ENCODE measurements at places on chromosomes 4 and X. TPM values are rescaled to one million over a fixed set of nuclear protein-coding genes. Genes with fewer than 3 reads are reported as not detected.

DNA sequence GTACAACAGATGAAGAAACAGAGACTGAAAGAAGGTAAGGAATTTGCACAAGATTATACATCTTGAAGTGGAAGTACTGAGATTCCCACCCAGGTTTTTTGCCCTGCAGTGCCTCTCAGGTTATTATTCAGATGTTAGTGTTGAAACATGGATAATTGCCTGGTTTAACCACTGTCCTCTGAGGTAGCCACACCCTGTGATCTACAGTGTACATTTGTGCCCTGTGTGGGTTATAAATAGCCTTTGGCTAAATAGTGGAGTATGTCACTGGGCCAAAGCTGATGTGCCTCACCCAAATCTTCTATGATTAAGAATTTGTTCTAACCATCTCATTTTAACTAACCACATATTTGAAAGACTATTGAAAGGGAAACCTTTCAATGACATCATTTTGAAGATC lies 5.4 kb upstream of the ASB5 start:
- no peak for DNase-seq

GRCh38 chrX:56978172-56978571 lies 17.2 kb downstream of the SPIN3 start:
- no peak for DNase-seq

DNA sequence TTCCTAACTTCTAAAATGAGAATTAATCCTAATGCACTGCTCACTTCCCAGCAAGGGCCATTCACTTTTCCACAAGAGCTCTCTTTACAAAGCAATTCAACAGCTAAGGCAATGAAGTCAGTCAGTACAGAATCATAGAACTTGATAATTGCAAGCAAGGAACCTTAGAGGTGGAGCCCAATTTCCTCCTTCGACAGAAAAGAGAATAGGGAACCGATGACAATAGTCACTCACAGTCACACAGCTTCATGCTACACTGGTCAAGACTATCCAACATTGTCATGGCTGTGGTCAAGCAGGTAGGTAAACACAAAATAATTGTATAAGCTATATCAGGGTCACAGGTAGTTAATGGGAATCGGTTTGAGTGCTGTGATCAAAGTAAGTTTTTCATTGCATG lies 90.0 kb downstream of the ELOVL6 start:
- DNase-seq = no peak

DNA sequence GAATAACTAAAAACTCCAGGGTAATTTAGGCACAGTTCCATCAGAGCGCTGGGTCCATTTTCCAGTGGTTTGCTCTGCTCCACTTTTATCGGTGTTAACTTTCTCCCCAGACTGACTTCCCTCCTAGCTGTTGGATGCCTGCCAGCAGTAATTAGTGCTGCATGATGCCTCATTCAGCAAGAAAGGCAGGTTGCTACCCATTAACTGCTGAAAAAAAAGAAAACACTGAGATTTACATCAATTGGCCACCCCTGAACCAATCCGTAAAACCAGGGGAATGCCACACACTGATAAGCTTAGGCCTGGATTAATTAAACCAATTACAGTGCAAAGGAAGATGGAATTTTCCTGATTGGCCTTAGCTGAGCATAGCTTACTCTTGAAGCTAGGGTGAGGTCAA lies 182.4 kb upstream of the CXXC4 start:
- DNase-seq = no peak

GRCh38 chrX:153650959-153651358 lies 4.0 kb downstream of the DUSP9 start:
- DNase-seq = no peak

DNA sequence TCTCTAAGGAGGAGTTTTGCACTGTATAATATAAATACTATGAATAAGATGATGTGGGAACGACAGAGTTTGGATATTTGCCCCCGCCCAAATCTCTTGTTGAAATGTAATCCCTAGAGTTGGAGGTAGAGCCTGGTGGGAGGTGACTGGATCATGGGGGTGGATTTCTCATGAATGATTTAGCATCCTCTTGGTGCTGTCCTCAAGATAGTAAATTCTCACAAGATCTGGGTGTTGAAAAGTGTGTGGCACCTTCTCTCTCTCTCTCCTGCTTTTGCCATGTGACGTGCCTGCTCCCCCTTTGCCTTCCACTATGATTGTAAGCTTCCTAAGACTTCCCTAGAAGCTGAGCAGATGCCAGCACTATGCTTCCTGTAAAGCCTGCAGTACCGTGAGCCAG lies 241.6 kb upstream of the ETNPPL start:
- DNase-seq = no peak

DNA sequence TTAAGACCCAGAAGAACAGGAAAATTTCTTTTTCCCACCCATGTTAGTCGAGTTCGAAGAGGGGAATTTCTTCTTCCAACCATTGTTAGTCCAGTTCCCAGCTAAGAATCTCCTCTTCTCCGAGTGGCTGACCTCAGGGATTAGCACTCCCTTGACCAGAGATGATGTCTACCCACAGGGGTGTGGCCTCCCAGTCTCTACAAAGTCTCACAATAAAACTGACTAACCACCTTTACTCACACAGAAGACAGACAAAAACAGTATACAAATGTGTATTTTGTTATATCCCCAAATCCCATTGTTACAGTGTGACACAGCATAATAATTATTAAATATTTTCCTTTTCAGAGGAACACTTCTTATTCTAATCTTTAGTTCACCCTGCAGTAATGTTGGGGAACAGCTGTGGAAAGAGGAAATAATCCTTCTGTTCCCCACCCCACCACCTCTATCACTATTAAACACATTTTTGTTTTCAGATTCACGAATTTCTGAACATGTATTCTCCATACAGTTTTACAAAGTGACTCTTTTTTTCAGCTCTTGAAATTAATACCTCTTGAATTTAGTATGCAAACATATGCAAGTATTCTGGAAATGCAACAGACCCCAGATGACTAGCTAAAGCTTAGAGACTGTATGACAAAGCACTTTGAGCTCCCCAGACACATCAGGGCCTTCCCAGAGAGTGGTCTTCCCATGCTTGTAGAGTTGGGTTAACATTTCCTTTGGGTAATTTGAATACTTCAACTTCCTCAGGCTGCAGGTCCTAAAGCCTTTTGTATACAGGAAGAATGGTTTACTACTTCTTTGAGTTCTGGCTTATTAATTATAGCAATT lies 62.5 kb upstream of the NFKB1 start:
- no peak for DNase-seq

DNA sequence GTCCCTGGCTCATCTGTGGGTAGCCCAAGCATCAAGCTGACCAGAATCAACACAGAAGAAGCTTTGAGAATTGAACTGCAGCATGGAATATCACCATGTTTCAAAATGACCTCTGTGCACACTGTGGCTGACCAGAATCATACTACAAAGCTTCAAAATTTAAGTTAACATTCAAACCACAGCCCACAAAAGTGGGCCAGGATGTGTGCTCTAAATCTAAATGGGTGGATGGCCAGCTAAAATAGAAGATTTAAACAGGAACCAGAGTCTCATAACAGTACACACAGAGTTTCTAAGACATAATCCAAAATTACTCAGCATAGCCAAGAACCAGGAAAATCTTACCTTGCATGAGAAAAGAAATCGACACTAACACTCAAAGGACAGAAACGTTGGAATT lies 46.1 kb downstream of the KLF3 start:
- DNase-seq = no peak

- peak; percentile 40 for DNase-seq
Observed at GRCh38 chrX:119118780-119119395, 8.7 kb downstream of the KIAA1210 start.

DNA sequence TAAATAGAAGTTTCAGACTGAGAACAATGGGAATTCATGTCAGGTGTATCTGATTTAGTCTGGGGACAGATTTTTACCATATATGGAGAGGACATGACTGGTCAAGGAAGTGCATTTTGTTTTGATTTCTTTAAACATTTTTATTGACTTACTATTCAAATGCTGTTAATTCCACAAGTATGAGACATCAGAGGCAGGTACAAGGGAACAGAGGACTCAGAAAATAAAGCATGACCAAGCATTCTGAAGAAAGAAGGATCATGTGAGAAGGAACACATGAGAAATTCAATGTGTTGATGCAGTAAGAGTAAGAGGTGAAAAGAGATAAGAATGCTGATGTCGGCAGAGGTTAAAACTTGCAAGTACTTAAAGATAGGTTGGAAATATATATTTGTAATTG lies 1452.6 kb downstream of the PCDH7 start:
- DNase-seq = no peak

DNA sequence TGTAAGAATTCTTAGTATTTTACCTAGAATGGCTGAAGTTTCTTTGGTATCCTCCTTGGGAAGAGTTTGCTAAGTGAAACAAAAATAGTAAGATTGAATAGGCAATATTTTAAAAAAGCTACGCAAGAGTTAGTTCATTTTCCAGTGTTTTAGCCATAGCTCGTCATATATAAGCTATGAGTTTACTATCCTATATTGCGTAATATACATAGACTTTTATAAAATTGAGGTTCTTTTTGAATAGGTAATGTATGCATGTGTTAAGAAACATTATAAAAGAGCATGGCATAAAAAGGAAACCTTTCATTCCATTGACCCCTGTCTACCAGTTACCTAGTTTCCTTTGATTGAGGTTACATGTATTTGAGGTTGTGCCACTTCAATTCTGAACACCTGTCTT lies 67.0 kb downstream of the DACH2 start:
- no peak for DNase-seq

- peak; percentile 90 for DNase-seq
Observed at GRCh38 chrX:107731831-107732502, 43.6 kb downstream of the TSC22D3 start.

DNA sequence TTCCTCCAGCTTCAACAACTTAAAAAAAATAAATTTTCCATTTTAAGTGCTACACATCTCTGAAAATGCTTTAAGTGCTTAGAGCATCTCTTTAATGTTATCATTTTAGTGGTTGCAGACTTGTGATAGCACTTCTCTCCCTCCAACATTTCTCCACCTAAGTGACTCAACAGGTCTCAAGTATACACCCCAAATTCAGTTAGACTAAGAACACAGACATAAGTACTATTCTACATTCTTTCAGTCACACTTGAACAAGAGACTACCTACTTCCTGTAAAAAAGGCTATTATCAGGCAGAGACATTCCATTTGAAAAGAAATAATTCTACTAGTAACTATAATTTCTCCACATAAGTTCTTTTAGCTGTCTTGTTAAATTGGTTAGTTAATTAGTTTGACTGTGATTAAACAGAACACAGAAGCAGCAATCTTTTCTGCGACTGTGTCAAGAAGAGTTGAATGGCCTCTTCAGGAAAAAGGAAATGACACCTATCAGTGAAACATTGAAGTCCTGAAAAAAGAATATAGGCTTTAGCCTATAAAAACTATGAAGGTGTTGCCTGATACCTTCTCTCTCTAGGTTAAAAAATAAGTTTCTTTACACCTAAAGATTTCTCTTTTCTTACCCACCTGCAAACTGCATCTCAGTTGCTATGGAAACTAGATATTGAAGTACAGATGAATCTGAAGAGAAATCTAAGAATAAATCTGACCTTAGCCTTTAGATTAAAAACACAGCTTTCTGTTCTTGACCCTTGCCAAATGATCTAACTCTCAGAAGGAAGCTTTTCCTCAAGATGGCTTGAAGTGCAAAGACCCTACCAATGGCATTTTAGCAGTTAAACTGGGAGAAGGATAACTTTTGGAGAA lies 18.0 kb downstream of the NAF1 start:
- DNase-seq = no peak

GRCh38 chr4:113758372-113758771 lies 3.2 kb downstream of the CAMK2D start:
- DNase-seq = no peak

DNA sequence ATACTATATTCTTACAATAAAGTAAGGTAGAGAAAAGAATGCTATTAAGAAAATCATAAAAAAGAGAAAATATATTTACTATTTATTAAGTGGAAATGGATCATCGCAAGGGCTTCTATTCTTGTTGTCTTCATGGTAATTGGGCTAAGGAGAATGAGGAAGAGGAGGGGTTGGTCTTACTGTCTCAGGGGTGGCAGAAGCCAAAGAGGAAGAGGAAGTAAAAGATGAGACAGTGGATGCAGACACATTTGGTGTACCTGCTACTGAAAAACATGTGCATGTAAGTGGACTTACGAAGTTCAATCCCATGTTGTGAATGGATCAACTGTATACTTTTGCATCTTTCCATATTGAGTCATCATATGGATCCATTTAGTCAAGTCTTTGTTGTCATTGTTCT lies 1502.1 kb upstream of the ADGRL3 start:
- DNase-seq = no peak

GRCh38 chr4:73589261-73589847 lies 30.9 kb downstream of the RASSF6 start:
- no peak for DNase-seq

The SLITRK4 gene
- 0.28 TPM for total RNA-seq

The UGT2B17 gene
- total RNA-seq = not detected

The NIPAL1 gene
- 0.75 TPM for total RNA-seq

The FRG2 gene
- not detected for total RNA-seq

The KLHL4 gene
- total RNA-seq = 1.0 TPM

The BLTP1 gene
- 41.2 TPM for total RNA-seq

The XK gene
- 10.1 TPM for total RNA-seq

The CCDC158 gene
- total RNA-seq = 0.50 TPM

The GLRA2 gene
- not detected for total RNA-seq

The CWH43 gene
- total RNA-seq = not detected

The LEF1 gene
- 1.0 TPM for total RNA-seq

The PGAM4 gene
- not detected for total RNA-seq

The TNIP3 gene
- not detected for total RNA-seq

The ERCC6L gene
- not detected for total RNA-seq

The ALB gene
- total RNA-seq = 0.36 TPM

The GAGE2A gene
- total RNA-seq = not detected

The CDX4 gene
- not detected for total RNA-seq

The SMARCA1 gene
- 34.6 TPM for total RNA-seq

The MAMLD1 gene
- total RNA-seq = 1.7 TPM

All from heart right ventricle (tissue), 16 donors.